Activated CD8-positive, alpha-beta memory T cell treated with anti-CD3 and anti-CD28 coated beads, Interleukin-2, amount 10 ng/mL, durations not matched to agents 7 days and 5 days (primary cell): ENCODE measurements at places on chromosomes 1 and 21.
A peak's percentile ranks its signal among the peaks of the same experiment; 100 is the strongest.

DNA sequence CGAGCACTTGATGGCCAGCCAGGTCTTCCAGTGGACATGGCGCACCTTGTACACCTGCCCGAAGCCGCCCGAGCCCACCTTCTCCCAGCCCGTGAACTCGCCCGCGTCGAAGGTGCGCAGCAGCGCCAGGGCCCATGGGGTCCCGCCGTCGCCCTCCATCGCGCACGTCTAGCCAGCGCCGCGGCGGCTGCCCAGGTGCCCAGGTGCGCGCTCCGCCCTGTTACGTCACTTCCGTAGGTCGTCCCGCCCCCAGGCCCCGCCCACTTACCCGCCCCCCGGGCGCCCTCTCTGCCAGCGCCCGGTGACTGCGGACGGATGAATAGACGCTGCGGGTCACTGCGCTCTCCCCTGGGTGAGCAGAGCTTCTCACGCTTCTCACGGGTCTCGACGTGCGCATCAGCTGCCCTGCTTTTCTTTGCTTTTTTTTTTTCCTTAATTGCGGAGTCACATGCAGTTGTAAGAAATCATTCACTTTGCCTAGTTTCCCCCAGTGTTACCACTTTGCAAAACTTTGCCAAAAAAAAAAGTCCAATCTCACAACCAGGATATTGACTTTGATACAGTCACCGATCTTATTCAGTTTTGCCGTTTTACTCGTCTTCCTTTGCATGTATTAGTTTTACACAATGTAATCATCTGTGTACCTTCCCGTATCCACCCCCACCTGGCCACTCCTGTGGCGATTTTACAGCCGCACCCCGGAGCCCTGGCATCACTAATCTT is at the start of gene RIPK4:
Gene RIPK4, minus strand, starts transcription at position 170 of the 723 bp plus-strand sequence. Its CDS starts 11 bp downstream, at position 159.
- H3K27me3 ChIP-seq, result peaks cover 85% of the 10 kb centered on the region
- peak; percentile 65 for DNase-seq
- peak within 1 kb of the TSS; percentile 38 for H3K27ac ChIP-seq
- peaks cover 28% of the 10 kb centered on the region for H3K4me1 ChIP-seq
- peak within 1 kb of the TSS; percentile 67 for H3K4me3 ChIP-seq

- H3K27ac ChIP-seq, result no peak overlapping the region
- DNase-seq, result no peak
- no peak overlapping the region for H3K4me3 ChIP-seq
- no peaks in the 10 kb centered on the region for H3K36me3 ChIP-seq
- H3K27me3 ChIP-seq, result no peaks in the 10 kb centered on the region
These were observed 468.4 kb downstream of the TTLL7 start for GRCh38 chr1:83530506-83530905.

DNA sequence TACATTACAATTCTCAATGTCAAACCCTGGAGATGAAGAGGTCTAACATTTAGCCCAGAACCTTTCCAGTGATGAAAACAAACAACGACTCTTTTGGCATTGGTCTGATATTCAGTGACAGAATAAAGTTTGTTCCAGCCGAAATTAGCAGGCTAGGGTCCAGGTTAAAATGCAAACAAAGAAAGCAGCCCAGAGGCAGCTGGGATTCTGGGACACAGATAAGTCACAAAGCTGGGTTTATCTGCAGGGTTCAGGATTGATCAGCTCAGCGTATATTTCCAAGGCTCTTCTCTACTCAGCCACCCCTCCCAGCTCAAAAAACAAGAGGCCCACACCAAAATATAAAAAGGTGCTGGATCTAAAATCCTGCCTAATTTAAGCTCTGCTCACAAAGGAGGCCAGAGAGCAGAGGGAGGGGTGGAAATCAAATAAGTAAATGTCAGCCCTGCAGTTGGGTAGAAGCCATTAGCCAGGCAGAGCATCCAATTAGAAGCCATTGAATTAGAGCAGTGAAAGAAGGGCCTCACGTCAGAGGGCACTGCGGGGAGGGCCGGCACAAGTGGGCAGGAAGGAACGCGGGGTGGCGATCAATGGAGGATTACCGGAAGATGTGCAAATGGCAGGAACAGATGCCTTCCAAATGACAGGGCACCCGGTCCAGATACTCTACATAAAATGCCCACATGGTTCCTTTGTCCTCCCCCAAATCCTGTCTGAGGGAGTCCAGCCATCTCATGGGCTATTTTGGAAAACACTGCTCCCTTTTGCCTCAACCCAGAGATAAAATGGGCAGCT is 3.2 kb upstream of the KLHDC8A start:
- peaks cover 45% of the 10 kb centered on the region for H3K27me3 ChIP-seq
- H3K27ac ChIP-seq, result no peak overlapping the region
- H3K4me1 ChIP-seq, result no peaks in the 10 kb centered on the region
- no peak overlapping the region for H3K4me3 ChIP-seq

GRCh38 chr1:198713081-198713480 is 74.2 kb downstream of the PTPRC start:
- H3K4me1 ChIP-seq, result peaks cover 30% of the 10 kb centered on the region
- H3K4me3 ChIP-seq, result no peak overlapping the region
- H3K27ac ChIP-seq, result peak overlapping the region; percentile 44
- peaks cover 84% of the 10 kb centered on the region for H3K36me3 ChIP-seq
- no peak for DNase-seq

DNA sequence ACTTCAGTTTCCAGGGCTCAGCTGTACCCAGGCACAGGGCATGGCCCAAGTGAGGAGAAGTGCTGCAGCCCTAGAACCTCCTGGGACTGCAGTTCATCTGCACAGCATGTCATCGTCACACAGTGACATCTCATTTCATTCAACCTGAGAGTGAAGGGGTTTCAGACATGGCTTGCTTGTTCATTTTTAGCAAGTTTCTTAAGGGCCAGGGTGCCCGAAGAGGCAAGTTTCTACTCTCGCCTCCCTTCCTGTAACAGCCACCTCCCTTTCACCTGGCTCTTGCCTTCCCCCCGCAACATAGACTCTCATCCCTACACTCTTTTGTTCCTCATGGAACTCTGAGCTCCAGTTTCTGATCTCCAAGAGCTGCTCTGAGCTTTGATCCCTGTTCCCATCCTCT is 108.1 kb downstream of the C1orf21 start:
- peaks cover 39% of the 10 kb centered on the region for H3K4me1 ChIP-seq
- H3K4me3 ChIP-seq, result no peak overlapping the region
